ENCODE measurements at places on chromosomes 7 and 10.

DNA sequence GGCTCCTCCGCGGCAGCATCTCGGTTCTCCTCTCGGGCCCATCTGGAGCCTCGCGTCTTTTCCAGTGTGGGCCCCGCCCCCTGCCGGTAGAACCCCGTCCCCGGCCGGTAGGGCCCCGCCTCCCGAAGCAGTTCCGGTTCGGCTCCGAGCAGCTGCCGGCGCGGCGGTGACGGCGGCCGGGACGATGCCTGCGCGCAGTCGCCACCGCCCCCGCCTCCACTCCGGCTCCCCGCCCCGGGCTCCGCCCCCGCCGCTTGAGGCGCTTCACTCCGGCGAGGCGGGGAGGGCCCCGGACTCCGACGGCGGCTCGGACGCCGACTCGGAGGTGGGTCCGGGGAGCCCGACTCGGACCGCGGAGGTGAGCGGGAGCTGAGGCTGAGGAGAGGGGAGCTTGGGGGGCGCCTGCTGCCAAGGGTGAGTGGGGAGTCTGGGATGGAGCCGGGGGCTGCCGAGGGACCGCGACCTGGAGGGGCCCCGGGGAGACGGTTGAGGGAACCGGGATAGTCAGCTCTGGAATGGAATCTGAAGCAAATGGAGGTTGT lies at the start of gene SAMD8:
SAMD8 (plus strand) TSS at position 292 of the 542 bp plus-strand sequence. CDS start 38,873 bp downstream, outside the sequence.
- peak; percentile 89 for DNase-seq

- DNase-seq, result no peak
Observed at GRCh38 chr7:6651851-6652445, 14.8 kb downstream of the ZNF316 start.

GRCh38 chr10:9275861-9276260 lies 1221.4 kb downstream of the GATA3 start:
- DNase-seq, result no peak

DNA sequence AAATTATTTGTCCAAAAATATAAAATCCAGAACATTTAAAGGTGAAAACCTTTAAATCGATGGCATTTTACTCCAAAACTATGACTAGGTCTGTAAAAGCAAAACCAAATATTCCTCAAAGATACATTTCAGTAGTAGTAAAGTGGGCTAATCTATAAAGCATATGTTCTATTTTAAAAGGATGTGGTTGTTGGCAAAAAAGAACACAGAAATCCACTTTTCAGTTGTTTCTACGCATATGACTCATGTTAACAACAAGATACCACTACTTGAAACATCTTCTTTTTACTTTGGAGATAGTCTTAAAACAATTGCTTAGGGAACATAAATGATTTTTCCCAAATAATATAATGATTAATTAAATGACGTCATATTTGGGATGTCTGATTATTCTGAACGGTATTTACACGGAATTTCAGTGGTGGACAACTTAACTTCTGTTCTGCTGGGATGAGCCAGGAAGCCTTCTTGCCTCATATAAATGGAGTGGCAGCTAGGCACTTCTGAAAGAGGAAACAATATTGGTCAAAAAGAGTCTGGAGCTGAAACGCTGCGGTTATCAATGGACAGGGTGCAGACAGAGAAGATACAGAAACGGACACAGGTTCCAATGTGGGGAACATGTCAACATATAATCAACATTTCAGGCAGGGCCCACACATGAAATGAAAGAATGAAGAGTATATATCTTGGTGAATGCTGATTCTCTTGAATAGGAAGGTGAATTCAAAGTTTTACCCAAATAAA lies 78.5 kb downstream of the ETV1 start:
- DNase-seq, result no peak

DNA sequence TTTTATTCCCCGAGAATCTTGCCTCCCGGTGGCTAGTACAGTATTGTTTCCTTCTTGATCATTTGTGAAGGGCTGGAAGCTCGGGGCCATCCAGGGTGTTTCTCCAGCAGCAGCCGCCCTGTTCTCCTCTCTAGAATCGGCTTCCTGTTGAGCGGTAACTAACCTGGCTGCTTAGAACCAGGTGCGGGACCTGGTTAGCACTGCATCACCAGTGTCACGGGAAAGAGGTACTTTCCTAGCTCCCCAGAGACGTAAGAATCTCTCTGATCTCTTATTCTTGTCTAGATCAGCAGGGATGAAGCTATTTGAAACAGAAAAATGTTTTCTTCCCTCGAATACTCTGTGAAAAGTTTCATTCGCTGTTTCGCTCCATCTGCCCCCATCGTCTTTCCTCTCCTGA lies 239.2 kb downstream of the CELF2 start:
- no peak for DNase-seq

GRCh38 chr10:12642036-12642435 lies 292.7 kb downstream of the CAMK1D start:
- no peak for DNase-seq

GRCh38 chr7:14973712-14974428 lies 71.3 kb upstream of the DGKB start:
- no peak for DNase-seq

DNA sequence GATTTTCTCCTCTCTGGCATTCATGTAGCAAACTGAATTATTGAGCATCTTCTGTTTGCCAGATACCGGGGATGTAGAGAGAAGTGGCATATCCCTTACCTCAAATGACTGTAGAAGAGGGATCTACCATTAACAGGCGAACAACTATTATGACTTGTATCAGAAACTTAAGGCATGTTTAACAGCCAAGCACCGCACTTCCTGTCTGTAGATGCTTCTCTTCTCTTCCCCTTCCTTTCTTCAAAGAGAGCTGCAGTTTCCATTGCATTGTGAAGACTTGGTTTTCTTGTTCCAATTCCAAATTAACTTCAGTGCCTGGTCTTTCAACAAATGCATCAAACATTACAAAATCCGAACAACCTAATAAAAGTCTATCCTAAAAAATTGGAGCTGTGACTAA lies 49.3 kb downstream of the LRRC4 start:
- no peak for DNase-seq

DNA sequence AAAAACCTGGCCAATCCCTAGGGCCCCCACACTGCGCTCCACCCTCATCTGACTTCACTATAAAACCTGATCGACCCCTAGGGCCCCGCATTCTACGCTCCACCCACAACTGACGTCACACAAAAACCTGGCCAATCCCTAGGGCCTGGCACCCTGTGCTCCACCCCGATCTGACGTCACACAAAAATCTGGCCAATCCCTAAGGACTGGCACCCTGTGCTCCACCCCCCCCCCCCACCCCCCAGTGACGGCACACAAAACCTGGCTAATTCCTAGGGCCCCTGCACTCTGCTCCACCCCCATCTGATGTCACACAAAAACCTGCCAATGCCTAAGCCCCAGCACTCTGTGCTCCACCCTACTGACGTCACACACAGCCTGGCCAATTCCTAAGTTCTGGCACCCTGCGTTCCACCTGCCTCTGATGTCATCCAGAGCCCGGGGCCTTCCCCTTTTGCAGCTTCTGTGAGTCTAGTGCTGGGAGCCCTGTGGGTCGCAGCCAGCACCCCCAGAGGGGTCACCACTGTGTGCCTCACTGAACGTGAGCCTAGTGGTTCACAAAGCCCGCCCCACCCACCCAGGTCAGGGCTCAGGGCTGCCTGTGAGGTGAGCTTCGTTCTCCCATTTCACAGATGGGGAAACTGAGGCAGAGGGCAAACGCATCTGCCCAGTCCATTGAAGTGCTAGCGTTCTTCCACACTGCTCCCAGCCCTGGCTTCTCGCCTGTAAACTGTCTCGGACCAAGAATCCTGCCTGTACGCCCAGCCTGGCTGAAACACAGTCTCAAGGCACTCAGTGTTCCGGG lies 40.6 kb downstream of the MICALL2 start:
- no peak for DNase-seq

DNA sequence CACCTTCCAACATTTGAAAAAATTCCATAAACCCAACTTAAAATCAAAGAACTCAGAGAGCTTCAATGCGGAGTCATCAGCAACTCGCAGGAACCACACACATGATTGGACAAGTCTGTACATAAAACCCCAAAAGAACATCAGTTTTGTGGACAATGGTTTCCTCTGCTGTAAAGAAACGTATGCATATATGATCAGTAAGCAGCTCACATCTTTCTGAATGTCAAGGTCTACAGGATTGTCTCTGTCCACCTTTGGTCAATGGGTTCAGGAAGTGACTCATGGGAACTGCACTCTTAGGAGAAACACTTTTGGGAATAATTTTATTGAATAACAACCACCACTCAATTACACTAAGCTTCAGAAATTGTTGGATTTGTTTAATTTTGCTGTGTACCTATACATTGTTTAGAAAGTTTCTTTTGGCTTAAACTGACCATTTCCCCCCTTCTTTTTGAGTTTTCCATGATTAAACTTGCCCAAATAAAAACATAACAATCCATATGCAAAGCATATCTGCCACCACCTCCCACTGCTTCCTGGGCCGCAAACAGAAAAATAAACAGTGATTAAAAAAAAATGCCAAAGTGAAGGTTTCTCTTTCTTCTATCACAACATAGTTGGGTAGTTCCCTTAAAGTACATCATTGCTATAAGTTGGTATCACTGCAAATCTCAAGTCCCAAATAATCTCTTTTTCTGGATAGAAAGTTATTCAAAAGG lies 27.3 kb upstream of the AFAP1L2 start:
- DNase-seq, result no peak

DNA sequence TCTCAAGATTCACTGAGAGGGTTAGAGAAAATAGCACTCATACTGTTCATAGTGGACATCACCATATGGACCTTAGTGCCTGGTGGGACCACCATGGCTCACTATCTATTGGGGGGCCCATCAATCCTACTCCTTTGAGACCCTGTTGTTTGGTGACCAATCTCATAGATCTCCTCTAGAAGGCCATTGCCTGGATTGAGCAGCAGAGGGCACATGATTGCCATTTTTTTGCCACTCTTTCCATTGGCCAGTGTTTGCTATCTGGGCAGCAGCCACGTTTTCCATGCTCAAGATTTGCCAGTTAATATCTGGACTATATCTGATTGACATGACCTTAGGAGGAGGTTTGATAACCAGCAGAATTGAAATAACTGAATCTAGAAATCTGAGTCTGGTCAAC lies 244.5 kb downstream of the ITGB1 start:
- no peak for DNase-seq

DNA sequence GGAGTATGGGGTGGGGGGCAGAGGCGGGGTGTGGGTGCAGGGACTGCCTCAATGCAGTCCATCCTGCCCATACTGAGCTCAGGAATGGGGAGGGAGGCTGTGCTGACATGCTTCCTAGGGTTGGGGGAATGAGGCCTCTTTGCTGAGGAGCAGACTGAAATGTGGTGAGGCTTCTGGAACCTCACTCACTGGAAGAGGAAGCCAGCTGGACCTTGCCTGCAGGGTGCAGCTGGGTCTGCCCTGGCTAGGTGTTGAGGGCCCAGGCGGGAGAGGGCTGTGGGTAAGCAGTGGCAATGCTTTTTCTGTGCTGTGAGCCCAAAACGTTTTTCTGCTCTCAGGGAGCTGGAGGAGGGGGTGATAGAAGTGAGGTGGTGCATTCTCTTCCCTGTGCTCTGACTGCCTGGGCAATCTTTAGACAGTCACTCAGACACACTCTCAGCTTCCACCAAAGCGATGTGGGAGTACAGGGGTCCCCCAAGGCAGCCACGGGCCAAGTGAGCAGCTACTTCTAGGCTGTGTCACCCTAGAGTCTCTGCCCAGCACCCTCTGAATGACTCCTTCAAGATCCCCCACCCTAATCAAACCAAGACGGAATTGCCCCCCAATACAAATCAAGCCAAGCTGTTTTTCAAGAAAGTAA lies 41.1 kb upstream of the BMPR1A start:
- no peak for DNase-seq

DNA sequence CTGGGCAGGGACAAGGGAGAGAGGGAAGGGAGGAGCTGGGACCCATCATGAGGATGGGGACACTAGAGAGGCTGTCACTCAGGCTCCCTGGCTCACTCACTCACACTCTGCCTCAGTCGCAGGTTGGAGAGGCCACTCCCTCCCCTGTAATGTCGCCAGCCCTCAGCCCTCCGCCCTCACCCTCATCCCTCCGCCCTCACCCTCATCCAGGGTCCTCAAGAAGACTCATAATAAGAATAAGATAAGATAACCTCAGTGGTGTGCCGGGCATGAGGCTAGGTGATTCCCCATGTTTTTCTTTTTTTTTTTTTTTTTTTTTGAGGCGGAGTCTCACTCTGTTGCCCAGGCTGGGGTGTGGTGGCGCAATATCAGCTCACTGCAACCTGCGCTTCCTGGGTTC lies 92.2 kb downstream of the GTF2IRD1 start:
- DNase-seq, result no peak

- no peak for DNase-seq
Observed at GRCh38 chr10:43204042-43204942, 62.6 kb downstream of the RASGEF1A start.

DNA sequence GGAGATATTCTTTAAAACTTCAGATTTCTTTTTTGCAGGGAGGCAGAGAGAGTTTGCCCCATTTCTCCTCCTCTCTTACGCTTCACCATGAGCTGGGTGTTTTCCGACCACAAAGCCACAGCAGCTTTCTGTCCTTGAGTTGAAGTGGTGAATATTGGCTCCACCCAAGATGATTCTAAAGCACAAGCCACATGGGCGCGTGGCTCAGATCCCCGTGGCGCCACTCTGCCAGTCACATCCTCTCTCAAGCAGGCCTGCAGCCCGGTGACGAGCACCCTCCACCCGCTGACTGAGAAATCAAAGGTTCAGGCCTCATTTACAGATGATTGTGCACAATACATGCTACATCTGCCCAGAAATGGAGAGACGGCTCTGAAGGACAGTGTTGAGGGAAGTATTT lies 27.6 kb upstream of the RNF32 start:
- DNase-seq, result peak; percentile 21

- DNase-seq, result no peak
Observed at GRCh38 chr10:77458986-77459590, 178.5 kb downstream of the KCNMA1 start.

DNA sequence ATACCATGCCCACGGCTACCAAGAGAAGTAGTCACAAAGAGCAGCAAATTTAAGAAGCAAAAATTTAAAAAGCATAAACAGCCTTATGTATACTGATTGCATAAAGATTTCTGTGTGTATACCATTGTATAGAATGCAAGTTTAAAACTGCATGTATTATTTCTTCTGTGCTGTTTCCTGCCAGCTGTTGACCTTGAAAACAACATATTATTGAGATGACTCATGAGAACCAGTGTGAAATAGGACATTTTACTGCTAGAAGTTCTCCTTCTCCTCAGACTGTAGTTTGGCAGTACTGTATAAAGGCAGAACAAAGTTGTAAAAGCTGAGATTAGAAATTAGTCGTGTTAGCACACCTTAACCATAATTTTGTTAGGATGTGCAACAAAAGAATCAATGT lies 42.3 kb upstream of the SGCE start:
- no peak for DNase-seq

- no peak for DNase-seq
Observed at GRCh38 chr10:82020999-82021398, 146.0 kb downstream of the NRG3 start.

- DNase-seq, result peak; percentile 12
Observed at GRCh38 chr7:138903186-138903820, 77.9 kb downstream of the KIAA1549 start.
